HT-29 (cell line): ENCODE measurements at places on chromosomes 3 and 15. TPM values are rescaled to one million over a fixed set of nuclear protein-coding genes. Genes with fewer than 3 reads are reported as not detected.

DNA sequence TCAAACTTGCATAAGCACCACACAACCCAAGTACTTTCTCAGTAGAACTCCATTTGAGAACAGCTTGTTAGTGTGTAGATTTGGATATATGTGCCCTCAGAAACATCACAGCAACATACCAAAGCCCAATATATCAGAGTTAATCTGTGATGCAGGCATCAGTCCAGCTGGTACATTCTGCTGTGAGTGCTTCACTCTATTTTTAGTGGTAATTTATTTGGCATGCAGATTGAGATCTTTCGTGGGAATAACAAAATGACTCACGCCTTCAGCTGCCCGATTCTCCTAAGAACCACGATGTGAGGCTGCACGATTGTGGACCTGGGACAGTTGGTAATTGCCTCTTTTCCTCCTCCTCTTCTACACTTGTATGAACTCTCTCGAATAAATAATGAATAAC, 730.7 kb downstream of the SQOR start:
- no peak for DNase-seq

DNA sequence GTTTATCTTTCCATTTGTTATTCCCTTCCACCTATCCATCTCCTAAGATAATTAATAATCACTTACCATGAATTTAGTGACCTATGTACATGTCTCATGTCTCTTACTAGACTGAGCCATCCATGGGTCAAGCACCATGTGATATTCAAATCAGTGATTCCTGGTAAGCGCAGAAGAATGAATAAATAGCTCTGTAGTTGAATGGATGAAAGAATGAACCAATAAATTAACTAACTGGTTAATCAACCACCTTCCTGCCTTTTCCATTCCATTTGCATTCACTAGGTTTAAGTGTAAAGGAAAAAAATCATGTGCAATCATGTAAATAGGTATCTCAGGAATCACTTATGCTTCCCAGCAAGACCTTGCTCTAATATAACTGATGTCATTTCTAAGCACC, 779.5 kb downstream of the NTRK3 start:
- no peak for DNase-seq

GRCh38 chr15:74543583-74543982, 2.6 kb downstream of the ARID3B start:
- DNase-seq = peak; percentile 23

SMCO1 gene
- not detected in 2 replicates for total RNA-seq

C3orf49 gene
- not detected in 2 replicates for total RNA-seq
